ENCODE measurements at places on chromosomes 6 and 20.

- no peak for DNase-seq
These were observed 197.4 kb upstream of the MOCS1 start for GRCh38 chr6:40131675-40132074.

- no peak for DNase-seq
These were observed 15.9 kb downstream of the TAF8 start for GRCh38 chr6:42066156-42066675.

- no peak for DNase-seq
These were observed 703.7 kb downstream of the MAFB start for GRCh38 chr20:39985271-39985827.

DNA sequence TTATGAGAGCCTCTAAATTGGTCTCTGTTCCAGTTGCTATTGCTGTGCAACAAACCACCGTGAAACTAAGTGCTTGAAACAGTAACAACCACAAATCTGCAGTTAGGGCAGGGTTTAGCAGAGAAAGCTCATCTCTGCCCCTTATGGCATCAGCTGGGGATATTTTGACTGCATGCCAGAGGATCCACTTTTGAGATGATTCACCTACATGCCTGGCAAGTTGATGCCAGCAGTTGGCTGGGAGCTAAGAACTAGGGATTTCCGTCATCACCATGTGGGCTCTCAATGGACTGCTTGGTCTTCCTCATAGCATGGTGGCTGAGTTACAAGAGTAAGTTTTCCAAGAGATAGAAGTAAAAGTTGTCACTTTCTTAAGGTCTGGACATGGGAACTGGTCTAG, 35.1 kb downstream of the PLCB4 start:
- peak; percentile 62 for DNase-seq

DNA sequence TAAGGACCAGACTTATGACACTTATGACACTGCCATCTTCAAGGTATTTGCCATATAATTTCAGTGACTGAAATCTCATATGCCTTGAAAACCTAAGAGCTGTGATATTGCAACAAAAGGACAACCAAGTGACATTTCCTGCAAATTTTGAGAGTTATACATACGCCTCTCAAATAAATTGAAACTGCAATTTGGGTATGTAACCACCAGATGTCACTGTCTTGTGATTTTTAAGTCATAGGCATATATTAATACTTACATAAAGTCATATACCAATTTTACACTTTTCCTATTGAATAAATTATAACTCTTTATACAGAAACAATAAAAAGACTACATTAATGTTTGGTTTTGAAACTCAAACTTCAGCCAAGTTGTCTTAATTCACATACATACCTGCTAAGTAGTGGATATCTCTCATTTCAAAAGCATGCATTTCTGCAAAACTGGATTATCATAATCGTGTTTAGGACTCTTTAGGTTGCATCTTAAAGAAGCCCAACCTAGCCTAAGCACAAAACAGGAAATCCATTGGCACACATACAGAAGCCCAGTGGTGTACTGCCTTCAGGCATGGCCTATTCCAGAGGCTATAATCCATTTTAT, 180.2 kb downstream of the PACRG start:
- no peak for DNase-seq

GRCh38 chr6:37168811-37169495, 999 bp upstream of the PIM1 start:
- peak; percentile 67 for DNase-seq

DNA sequence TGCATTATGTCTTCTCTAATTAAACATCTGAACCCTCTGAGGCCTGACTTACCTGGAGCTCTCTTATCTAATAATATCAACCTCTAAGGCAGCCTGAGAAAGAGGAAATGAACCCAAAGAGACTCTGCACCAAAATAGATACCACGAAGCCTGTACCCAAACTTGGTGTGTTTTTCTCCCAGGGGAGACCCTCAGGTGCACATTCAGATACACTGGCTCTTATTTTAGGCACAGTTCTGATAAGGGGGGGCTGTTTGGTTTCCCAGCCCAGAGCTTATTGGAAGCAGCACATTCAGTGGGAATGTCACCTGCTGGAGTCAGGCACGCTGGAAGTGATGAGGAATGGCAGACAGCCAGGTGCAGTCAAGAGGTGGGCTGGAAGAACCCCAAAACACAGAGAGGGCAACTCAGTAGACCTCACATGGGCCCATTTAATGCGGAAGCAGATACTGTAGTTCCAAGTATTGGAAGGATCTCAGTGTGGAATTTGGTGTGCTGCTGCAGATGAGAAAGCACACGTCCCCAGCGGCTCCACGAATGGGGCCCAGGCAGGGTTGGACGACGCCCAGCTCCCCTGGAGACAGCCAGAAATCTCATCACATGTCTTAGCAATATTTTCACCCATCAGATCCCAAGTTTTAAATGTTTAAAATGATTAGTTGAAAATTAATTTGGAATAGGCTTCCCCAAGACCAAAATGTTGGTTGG, 9.7 kb upstream of the CCR6 start:
- DNase-seq, result no peak

- no peak for DNase-seq
These were observed 234.4 kb downstream of the PHACTR1 start for GRCh38 chr6:12950976-12951375.

DNA sequence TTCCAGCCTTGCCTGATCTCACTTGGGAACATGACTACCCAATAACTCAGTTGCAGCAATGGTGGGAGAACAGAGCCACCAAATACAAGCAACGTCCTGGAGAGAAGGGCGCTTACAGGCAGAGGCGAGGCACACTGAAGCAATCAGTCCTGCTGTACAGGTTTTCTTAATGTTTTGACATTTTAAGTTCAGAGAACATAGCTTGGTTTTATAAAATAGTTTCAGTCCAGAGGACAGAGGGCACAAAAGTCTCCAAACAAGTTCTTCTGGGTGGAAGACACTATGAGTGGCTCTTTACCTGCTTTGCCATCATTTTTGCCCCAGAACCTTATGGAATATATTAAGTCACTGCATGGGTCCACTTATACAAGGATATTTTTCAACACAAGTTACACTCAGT, 103.4 kb upstream of the KCNG1 start:
- no peak for DNase-seq

- peak; percentile 57 for DNase-seq
These were observed 8.2 kb upstream of the CD93 start for GRCh38 chr20:23094213-23094896.

DNA sequence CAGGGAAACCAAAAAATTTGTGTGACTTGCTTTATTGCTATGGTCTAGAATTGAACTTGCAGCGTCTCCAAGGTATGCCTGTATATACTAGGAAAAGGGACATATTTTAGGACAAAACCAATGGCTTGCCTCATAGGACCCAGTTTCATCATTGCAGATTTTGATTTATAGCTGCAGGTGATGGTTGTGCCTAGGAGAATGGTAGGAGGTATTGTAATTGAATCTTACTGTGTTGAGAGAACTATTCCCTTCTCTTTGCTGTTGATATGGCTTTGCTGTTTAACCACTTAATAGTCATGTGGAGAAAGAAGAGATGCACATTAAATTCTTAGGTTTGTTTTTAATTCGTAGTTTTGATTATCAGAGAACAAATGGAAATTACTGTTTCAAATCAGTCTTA, 16.4 kb downstream of the DSTN start:
- no peak for DNase-seq

- no peak for DNase-seq
These were observed 22.8 kb upstream of the CCN6 start for GRCh38 chr6:112030961-112031660.

GRCh38 chr6:34602318-34603111, 46.4 kb upstream of the SPDEF start:
- no peak for DNase-seq

DNA sequence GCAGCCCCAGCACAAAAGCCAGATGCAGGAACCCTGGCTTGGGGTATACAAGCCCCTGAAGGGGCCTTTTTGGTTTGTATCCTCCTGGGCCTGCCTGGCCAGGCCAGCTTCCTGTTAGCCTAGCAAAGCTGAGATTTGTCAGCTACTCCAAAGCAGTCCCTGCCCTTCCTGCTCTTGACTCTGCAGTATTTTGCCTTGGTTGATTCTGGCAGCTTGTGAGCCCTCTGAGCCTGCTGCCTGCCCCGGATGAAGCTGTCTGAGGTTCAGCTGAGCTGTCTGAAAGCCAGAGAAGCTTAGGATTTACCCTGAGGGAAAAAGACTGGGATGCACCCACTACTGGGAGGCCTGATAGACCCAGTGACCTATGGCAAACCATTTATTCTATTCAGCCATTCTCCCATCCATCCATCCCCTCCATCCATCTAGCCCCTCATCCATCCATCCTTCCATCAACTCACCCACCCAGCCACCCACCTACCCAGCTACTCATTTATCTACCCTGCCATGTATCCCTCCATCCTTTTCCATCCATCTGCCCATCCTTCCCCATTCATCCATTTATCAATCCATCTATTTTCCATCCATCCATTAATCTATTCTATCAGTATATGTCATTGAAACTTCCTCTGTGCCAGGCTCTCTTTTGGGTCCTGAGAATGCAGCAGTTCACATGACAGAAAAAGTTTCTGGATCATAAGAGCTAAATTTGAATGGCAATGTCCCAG, 307.5 kb downstream of the DHX35 start:
- DNase-seq, result no peak

Measured in G401 (cell line).